ENCODE measurements at places on chromosomes 11 and 22.

GRCh38 chr11:41245704-41246398 lies 213.6 kb downstream of the LRRC4C start:
- DNase-seq, result no peak

GRCh38 chr22:48449466-48450187 lies 1378.0 kb downstream of the BRD1 start:
- DNase-seq, result no peak

GRCh38 chr22:20606041-20606783 lies 98.8 kb downstream of the MED15 start:
- no peak for DNase-seq

DNA sequence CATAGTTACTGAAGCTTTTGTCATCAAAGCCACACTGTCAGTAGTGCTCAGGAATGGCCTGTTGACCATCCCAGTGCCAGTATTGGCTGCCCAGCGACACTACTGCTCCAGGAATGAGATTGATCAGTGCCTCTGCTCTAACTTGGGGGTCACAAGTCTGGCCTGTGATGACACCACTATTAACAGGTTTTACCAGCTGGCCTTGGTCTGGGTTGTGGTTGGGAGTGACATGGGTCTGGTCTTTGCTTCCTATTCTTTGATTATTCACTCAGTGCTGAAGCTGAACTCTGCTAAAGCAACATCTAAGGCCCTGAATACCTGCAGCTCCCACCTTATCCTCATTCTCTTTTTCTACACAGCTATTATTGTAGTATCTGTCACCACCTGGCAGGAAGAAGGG lies 21.5 kb downstream of the OR56B4 start:
- DNase-seq, result no peak

- DNase-seq, result no peak
These were observed 21.0 kb upstream of the UBASH3B start for GRCh38 chr11:122634501-122634900.

DNA sequence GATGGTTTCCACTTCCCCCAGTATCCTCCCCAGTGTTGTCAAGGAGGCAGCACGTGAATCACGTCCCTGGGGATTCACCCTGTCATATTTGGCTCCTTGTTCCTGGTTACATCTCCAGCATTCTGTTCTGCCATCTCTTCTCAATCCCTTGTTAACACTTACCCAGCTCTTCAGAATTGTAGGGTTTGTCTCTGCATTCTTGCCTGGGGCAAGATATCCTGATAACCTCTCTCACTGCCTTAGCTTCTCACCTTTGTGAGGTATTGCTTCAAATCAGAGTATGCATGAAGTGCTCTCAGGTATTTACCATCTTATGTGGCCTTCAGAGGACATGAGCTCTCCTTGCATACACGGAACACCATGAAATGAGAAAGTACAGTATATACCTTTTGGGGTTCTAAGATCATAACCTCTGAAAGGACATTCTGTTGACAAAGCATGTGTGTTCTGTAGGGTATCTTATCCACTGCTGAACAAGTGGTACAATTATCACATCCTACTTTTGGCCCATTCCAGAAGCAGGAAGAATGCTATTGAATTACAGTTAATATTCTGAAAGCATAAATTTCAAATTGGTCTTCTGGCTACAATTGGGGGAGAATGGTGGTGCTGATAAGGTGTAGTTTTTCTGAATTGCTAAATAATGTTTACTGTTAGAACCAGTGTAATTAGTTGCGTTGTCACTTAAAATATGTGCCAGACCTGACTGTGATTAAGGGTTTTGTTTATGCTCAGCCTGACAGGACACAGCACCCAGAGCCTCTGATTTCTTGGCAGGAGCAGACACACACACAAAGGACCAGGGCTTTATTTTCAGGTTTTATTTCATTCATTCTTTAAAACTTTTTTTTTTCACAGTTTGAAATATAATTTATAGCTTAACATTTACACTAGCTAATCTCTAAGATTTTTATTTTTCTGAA lies 32.7 kb downstream of the VSTM5 start:
- DNase-seq, result no peak

DNA sequence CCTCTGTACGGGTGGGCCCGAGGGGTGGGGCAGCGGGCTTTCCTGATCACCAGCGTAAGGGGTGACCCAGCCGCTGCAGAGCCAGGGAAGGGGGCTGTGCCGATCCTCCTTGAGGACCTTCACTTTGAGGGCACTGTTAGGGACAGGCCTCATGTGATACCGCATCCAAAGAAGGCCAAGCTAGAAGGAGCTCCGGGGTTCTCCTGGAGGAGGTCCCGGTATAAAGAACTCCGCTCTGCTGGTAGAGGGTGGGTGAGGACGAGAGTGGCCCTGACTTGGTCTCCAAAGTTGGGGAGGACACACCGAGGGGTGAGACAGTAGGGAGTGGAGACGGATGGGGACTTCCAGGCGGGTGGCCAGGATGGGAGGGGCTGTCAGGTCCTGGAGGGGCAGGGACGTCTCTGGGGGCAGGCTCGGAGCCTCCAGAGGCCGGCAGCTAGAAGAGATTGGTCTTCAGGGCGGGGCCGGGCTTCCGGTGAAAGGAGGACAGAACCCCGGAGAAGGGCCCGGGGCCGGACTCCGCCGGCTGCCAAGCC lies 4.6 kb downstream of the PHOX2A start:
- no peak for DNase-seq

GRCh38 chr11:20535271-20535881 lies 64.0 kb upstream of the SLC6A5 start:
- DNase-seq, result no peak

GRCh38 chr11:8225589-8226036 lies 38.1 kb downstream of the LMO1 start:
- peak; percentile 27 for DNase-seq

- no peak for DNase-seq
These were observed 69.2 kb downstream of the PRSS23 start for GRCh38 chr11:86869531-86869930.

DNA sequence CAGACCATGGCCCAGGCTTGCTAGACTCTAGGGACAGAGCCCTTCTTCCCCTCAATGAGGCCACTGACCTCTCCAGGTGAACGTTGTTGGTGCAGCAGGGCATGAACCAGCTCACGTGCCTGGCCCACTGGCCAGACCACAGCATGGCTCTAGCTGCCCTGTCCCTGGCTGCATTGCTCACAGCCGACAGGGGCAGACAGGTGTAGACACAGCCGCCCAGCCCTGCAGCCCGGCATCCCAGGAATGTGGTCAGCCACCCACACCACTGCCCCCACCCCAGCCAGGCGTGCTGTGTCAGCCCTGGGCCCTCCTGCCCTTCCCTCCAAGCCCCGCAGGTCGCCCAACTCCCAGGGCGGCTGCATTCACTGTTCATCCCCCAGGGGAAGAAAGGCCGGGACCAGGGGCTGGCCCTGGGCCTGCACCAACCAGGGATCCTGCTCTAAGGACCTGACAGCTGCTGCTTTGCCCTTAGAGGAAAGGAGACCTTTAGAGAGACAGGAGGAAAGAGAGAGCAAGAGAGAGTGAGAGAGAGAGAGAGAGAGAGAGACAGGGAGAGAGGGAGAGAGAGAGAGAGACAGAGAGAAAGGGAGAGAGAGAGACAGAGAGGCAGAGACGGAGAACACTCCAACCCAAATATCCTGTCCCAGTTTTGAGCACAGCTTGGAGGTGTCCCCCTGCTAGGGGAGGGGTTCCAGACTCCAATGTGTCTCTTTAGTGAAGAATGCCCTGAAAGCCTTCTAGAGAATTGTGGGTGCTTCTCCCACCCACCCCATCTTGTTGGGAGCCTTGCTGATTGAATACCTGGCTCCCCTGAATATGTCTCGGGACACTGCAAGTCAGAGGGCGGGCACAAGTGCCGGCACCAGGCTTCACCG lies 44.2 kb upstream of the LINC01488 start:
- no peak for DNase-seq

- no peak for DNase-seq
These were observed 43.3 kb downstream of the ARRB1 start for GRCh38 chr11:75308116-75308515.

DNA sequence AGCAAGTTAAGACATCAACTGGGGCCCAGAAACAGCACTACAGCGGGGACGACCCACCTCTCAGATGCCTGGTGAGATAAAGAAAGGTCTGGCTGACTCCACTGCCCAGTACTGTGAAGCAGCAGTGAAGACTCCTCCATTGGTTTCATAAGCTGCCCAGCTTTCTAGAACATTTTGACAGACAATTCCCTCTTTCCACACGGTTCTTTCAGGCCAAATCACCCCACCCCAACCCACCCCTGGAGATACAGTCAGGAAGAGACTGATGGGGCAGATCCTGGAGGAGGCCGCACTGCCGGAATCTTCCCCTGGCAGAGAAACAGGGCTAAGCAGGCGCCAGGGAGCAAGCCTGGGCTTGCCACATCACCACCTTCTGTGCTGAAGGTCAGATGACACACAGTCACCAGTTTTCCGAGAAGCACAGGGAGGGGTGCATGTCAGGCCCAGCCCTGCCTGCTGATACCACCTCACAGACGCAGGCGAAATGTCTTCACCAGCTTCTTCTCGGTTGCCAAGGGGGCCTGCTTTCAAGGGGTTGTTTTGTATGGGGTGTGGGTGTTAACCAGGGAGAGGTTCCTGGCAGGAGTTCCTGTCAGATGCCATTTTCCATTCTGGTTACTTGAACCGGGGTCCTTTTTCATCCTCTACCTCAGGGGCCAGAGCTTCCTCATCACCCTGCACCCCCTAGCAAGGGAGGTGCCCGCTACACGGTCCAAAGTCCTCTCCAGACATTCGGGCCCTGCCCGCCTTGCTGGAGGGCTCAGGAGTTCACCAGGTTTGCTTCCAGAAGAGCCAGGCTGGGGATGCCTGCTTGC lies 1.4 kb upstream of the NEAT1 start:
- no peak for DNase-seq

- no peak for DNase-seq
These were observed 135.9 kb upstream of the KIRREL3 start for GRCh38 chr11:127136438-127136837.

DNA sequence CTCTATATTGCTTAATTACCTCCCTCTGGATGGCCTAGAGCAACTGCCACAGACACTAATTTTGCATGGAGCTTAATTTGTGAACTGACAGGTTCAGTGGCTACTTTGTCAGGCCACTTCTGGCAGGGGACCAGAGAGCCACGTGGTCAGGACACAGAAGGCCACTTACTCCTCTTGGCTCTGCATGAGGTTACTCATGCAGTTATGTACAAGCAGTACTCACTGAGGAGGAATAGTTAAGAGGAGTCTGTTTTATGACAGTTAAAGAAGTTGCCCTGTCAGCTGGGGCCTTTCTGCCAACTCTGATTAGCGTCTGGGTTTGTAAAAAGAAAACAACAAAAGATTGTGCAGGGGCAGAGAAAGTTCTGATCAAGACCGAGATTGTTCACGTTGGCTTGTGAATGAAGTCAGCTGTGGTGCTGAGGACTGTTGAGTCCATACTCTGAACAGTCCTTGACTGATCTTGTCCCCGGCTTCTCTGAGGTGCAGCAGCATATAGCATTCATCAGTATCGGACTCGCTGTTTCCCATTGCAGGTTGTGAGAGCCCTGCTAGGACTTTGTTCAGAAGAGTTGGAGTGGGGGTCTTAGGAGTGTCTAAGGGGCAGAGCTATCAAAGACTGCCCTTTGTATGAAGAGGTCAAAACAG lies 41.4 kb downstream of the PPFIBP2 start:
- peak; percentile 25 for DNase-seq

DNA sequence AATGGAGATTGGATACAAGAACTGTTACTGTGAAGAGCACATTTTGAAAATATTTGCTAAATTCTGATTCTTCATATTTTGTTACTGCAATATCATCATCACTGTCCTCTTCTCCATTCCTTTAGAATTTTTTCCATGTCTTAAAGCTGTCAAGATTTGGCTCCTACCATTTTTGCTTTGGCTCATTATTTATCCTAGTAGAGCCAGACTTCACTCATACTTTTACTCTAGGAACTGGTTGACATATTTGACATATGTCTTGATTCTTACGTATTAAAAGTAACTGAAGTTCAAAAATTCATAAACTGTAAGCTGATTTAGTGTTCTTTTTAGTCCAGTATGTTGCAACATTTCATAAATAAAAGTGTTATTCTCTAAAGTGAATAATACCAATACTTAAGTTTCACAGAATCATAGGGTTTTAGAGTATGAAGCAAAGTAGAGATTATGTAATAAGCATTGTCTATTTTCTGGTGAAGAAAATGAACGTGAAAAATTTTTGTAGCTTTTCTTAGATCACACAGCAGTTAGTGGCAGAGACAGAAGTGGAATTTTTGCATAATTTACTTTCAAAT lies 225.6 kb downstream of the TMEM135 start:
- no peak for DNase-seq

DNA sequence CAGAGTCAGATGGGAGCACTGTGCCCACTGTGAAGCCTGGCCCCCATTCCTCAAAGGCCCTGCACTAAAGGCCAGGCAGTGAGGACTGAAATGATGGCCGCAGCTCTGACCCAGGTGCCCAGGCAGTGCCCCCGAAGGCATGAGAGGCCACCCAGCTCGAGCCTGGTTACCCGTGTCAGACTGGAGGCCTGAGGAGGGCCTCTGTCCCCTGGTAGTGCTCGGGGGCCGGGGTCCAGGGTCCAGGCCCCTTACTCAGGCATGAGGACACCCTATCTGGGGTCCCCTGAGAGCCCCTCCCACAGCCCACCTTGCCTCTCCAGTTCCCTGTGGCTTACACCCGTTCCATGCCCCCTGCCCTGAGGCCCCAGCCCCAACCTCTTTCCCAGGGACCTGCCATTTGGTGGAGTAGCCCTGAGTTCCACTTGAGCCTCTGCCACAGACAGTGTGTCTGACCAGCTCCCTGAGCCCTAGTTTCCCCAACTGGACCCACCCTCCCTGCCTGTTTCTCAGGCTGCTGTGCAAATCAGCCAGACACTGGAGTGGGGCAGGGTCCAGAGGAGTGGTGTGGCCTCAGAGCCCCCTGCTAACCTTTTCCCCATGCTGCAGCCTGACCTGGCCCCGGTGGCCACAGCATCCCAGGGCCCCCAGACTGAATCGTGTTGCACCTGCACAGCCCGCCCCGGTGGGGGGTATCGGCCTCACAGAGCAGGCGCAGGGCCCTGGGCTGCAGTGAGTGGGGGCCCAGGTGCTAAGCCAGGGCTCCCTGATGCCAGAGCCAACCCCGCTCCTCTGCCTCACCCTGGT lies 10.8 kb upstream of the ANKRD13D start:
- DNase-seq, result no peak

DNA sequence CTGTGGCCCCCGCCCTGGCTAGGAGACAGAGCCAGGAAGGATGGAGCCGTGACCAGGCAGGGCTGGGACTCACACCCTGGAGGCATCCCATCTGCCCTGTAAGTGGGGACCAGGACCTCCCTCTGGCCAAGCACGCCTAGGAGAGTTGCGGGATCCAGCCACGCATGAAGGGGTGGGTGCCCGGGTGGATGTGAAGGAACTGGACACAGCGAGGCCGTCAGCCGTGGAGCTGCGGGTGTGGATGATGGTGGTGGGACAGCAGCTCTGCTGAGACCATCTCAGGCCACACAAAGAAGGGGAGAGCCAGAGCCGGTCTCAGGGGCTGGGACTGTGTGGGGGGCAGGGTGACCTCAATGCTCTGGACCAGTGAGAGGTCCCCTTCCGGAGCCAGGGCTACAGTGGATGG lies 746.4 kb downstream of the BRD1 start:
- DNase-seq, result no peak
